ENCODE measurements at places on chromosomes 16 and 17.

DNA sequence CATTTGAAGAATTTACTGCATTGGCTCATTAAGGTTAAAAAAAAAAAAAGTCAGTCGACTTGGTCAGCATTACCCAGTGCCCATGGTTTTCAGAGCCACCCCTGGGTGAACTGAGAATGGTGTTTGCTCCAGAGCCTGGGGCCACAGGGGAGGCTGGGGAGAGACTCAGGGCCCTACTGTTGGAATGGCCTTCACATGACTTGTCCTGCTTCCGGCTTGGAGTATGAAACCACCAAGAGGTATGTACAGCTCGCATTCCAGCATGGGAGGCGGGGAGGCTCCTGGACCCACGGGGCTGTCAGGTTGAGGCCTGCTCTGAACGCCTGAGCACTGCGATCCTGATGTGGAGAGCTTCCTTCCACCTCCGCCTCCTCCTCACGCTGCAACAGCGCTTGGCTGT lies 36.8 kb downstream of the MSI2 start:
- no peak for DNase-seq

DNA sequence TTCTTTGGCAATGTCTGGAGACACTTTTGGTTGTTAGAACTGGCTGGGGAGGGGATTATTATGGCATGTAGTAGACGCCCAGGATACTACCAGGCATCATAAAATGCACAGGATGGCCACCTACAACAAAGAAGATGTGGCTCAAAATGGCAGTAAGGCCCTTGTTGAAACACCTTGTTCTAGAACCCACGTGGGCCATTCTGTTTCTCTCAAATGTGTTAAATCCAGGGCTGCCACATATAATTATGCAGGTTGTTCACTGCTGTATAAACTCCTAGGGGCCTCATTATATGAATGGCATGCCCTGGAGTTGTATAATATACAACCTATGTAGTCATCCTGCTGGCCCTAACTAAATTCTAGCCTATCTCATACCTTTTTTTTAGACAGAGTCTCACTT lies 123.5 kb upstream of the HAS3 start:
- no peak for DNase-seq

DNA sequence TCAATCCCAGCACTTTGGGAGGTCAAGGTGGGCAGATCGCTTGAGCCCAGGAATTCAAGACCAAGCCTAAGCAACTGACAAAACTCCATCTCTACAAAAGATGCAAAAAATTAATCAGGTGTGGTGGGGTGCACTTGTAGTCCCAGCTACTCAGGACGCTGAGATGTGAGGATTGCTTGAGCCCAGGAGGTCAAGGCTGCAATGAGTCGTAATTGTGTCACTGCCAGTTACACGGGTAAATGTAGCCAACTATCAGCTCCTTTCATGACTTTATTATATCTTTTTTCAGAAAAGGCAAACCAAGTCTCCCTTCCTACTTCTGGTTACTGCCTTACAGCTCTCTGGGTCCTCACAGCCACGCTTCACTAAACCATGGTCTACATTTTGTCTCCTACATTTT lies 4.0 kb downstream of the SDF2 start:
- no peak for DNase-seq

- DNase-seq, result no peak
Observed at GRCh38 chr16:84427553-84427952, 59.2 kb downstream of the ATP2C2 start.

DNA sequence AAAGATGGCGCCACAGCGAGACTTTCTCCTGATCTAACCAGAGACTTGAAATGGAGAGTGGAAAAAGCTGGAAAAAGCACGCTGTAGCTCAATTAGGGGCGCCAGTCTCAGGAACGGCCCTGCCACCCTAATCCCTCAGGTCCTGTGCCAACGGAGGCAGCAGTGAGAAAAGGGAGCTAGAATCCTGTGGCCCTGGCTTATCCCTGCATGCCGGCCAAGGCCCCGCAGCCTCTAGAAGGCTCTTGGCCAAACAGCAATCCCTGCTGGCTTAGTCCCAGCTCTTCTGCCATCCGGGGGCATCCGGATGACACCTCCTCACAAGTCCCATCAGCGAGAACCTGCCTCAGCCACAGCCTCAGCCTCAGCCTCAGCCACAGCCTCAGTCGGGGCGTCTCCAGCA lies 69.8 kb downstream of the MRM3 start:
- DNase-seq, result no peak

- DNase-seq, result no peak
Observed at GRCh38 chr16:72961115-72961832, 86.7 kb downstream of the ZFHX3 start.

DNA sequence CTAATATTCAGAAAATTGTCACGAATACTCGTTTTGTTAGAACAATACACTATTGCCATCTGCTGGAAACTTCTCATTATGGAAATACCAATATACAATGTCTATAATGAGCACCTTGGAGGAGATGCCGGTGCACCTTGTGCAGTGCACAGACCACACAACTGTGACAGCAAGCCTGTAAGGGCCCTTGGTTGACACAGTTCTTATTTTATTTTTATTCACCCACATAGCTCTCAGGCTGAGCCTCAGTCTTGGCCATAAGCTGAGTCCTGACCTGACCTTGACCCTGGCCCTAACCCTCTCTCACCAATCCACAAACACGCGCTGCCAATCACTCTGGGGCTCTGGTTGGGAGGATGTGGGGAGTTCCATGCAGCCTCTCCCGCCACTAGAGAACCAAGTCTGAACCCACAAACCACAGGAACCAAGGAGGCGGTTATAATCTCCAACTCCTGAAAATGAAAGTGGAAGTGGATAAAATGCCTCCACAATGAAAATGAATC lies 7.6 kb downstream of the AIPL1 start:
- no peak for DNase-seq

- DNase-seq, result no peak
Observed at GRCh38 chr17:59830007-59830630, 62.6 kb downstream of the TUBD1 start.

DNA sequence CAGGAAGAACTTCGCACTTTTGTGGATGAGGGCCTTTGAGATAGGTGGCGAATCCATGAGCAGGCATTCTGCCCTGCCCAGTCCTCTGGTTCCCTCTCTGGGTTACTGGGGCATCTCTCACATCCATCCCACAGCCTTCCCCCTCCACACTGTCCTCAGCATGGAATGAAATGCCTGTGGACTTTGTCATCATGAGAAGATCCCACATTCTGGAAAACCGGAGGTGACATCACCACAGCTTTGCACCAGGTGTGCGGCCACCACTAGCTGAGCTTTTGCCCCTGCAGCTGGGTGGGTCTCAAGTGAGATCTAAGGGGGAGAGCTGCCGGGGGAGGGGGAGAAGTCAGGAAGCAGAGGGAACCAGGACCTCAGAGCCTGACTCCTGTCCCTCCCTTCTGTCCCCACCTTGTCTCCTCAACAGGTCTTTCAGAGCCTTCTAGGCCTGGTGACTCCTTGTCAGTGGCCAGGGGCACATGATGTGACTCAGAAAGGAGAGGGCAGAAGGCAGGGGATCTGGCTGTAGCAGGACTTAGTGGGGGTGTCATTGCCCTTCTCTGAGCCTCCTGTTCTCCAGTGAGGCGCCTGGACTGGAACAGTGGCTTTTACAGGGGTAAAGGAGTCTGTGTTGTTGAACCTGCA lies 40.0 kb upstream of the DLX4 start:
- no peak for DNase-seq

GRCh38 chr16:71428883-71429282 lies 13.0 kb downstream of the TLE7 start:
- no peak for DNase-seq

DNA sequence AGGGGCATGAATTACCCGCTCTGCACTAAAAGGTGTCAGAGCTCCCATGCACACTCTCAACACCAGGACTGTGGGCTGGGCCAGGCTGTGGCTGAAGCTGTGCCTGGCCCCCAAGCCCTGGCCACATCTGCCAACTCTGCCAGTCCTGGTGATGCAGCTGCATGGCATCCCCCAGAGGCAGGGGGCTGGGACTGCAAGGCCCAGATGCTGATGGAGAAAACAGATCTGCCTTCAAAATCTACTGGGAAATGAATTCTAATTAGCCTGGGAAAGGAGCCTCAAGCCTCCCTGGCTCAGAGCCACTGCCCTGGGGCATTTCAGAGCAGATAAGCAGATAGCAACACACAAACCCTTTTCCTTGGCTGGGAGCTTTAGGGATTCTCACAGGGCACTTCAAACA lies 3.4 kb downstream of the CHST6 start:
- DNase-seq, result no peak

GRCh38 chr16:57016301-57016700 lies 26.9 kb downstream of the NLRC5 start:
- DNase-seq, result no peak

GRCh38 chr17:79132271-79133064 lies 57.8 kb downstream of the ENGASE start:
- DNase-seq, result peak; percentile 68

- peak; percentile 81 for DNase-seq
Observed at GRCh38 chr16:30551781-30552180, 6.4 kb downstream of the ZNF764 start.

GRCh38 chr17:81959362-81960129 lies 1.4 kb downstream of the NOTUM start:
- peak; percentile 97 for DNase-seq

GRCh38 chr17:3845291-3845620 lies 790 bp downstream of the NCBP3 start:
- DNase-seq, result no peak
